Non-pigmented ciliary epithelial cell (primary cell): ENCODE measurements at places on chromosomes 3 and 15.

- DNase-seq: no peak
Observed at GRCh38 chr15:77112838-77113504, 42.1 kb upstream of the TSPAN3 start.

- DNase-seq: no peak
Observed at GRCh38 chr3:89447243-89447642, 339.8 kb downstream of the EPHA3 start.

DNA sequence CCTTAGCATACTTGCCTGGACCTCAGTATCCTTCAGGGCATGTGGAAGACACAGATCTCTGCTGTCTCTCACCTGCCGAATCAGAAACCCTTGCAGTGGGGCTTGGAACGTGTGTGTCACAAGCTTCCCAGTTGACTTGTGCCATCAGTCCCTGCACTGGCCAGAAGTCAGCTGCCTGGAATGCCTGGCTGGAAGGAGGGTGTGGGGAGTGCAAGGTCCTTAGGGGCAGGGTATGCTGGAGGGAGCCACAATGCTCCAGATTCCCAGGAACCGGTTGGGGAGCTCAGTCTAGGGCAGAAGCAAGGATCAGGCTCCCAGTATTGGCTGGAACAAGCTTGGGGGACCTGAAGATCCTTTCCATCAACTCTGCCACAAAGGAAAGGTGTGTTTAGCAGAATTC lies 27.1 kb downstream of the SPSB4 start:
- no peak for DNase-seq

DNA sequence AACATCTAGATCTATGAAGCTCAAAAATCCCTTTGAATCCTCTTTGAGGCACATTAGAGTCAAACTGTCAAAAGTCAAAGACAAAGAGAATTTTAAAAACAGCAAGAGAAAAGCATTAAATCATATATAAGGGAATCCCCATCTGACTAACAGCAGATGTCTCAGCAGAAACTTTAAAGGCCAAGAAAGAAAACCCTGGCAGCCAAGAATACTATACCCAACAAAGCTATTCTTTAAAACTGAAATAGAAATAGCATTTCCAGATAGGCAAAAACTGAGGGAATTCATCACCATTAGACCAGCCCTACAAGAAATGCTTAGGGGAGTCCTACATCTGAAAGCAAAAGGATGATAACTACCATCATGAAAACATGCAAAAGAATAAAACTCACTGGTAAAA lies 211.2 kb upstream of the PDZRN3 start:
- no peak for DNase-seq

- DNase-seq: no peak
Observed at GRCh38 chr3:50194903-50195500, 3.6 kb downstream of the GNAT1 start.

GRCh38 chr3:197327701-197328100 lies 29.3 kb upstream of the DLG1 start:
- DNase-seq: no peak

DNA sequence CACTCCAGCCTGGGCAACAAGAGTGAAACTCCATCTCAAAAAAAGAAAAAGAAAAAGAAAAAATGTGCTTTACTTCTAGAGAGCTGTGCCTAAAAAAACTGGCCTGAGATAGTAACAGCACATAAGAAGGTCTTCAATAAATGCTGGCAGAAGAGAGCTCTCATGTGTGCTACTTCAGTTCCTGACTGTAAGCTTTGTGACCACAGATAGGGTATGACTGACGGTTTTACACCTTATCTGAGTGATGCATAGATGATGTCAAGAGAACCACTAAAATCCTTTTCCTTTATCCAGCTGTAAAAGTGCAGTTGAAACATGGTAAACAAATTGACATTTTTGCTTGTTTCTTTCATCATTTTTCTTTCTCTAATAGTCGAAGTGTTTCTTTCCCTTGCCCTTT lies 127.9 kb downstream of the C3orf70 start:
- no peak for DNase-seq

DNA sequence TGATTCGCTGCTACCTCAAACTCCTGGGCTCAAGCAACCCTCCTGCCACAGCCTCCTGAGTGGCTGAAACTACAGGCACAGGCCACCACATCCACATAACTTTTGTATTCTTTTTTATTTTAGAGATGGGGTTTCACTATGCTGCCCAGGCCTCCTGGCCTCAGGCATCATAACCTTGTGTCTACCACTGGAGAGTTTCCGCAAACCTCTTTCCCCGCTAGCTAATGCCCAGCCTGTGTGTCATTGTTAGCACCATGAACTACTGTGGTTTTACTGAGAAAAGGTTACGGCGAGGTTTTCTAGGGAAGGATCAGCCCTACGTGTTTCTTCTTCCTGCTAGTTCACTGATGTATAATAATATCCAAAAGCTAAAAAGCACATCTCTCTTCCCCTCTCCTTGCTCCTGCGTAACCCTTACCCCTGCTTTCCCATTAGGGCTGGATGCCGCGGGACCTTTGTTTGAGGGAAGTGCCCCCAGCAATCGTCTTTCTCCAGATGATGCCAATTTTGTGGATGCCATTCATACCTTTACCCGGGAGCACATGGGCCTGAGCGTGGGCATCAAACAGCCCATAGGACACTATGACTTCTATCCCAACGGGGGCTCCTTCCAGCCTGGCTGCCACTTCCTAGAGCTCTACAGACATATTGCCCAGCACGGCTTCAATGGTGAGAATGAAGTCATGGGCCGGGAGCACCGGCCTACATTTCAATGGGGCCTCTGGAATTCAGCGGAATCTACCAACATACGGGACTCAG lies 113.7 kb downstream of the LIPC start:
- no peak for DNase-seq
